Stimulated activated CD4-positive, alpha-beta T cell treated with anti-CD3 and anti-CD28 coated beads, Interleukin-12 subunit alpha, Interleukin-12 subunit beta, amount 100 ng/mL, for 24 hours (primary cell): ENCODE measurements at places on chromosomes 4 and X.

DNA sequence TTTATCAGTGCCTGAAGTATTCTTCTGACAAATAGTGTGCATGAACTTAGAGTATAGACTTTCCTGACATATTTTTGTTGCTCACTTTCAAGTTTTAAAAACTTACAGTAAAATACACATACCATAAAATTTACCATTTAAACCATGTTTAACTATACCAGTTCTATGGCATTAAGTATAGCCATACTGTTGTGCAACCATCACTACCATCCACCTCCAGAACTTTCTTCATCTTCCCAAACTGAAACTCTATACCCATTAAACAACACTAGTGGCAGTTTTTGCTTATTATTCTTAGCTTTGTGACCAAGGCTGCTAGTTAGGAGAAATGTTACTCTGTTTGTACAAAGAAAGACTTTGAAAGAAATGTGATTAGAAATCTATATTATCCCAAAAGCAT, 25.8 kb downstream of the ATP7A start:
- DNase-seq = no peak

DNA sequence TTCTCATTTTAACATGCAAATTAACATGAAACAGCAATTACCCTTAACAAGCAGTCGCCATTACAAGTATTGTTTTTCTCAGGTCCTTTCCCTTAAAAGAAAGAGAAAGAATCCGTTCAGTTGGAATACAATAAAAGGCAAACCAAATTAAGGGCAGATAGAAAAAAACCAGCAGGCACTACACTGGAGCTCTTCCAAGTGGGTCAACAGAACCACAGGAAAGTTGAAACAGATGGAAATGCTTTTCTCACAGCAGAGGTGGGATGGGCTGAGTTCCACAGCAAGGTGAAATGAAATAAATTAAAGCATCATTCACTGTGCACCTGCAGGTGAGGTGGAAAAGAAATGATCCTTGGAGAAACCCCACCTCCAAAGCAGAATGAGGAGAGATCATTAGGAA, 102.6 kb downstream of the APBB2 start:
- DNase-seq = no peak

DNA sequence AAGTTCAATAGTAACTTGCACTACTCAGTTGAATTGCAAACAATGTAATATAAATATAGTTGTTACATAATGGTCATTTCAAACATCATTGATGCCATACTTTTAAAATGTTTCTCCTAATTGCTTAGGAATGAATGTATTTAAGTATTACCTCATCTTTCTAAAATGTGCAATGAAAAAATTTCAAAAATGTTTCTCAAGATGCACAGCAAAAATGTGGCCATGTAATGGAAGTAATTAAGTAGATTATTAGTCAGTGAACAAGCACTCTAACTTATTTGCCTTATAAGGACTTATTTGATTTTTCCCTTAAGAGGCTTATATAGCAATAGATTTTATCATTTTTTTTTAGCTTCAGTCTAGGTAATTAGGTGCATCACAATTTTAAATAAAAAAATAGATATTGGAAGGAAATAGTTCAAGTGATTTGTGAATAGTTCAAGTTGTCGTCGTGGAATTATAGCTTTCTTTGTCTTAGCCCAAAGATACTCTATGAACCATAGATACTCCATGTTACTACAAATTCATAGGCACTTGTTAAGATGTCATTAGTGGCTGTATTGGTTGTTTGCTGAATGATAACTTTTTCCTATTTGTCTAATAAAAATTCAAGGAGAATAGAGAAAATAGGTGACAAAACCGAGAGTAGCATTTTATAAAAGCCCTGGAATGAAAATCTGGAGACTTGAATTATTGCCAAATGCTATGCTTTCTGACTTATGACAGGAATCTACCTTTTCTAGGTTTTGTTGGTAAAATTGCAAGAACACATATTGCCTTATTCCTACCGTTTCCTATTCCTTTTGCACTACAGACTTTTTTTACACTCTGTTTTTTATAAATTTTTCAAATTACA, 118.5 kb downstream of the TLL1 start:
- DNase-seq = no peak

DNA sequence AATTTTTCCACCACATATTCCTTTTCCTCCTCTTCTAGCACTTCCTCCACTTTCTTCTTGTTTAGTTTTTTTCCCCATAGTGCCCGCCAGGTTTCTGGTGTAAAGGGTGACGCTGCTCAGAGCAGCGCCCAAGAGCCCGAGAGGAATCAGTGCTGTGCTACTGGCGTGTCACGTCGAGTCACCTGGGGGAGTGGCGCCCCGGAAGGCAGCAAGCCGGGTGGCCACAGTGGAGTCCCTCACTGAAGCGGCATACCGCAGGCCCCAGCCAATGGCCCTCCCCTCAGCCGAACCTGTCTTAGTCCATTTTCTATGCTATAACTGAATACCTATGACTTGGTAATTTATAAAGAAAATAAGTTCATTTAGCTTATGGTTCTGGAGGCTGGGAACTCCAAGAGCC, 51.5 kb downstream of the SPIN4 start:
- DNase-seq = no peak

- no peak for DNase-seq
These were observed 22.1 kb upstream of the CEP135 start for GRCh38 chr4:55926610-55927009.

GRCh38 chrX:8319359-8319758, 145.3 kb upstream of the VCX3B start:
- DNase-seq = no peak

DNA sequence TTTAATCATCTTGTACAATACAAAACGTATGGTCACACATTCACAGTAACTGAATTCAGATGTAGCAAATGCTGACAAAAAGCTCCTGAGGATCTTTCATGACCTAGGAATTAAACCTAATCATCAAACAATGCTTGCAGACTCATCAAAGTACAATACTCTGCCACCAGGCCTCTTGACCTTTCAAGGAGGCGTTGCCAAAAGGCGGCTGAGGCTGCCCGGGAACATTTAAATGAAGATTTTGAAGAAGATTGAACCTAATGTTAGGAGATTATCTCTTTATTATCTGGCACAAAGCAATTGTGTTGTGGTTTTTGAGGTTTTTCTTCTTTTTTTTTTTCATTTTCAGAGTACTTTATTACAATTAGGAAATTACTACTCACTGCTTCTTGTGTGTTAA, 340.5 kb downstream of the GALNTL6 start:
- no peak for DNase-seq

GRCh38 chr4:153750197-153750817, 9.5 kb downstream of the RNF175 start:
- peak; percentile 57 for DNase-seq

GRCh38 chr4:55218041-55218440, 92.6 kb upstream of the KDR start:
- DNase-seq = no peak

GRCh38 chr4:176436293-176436973, 116.7 kb downstream of the SPCS3 start:
- DNase-seq = no peak

DNA sequence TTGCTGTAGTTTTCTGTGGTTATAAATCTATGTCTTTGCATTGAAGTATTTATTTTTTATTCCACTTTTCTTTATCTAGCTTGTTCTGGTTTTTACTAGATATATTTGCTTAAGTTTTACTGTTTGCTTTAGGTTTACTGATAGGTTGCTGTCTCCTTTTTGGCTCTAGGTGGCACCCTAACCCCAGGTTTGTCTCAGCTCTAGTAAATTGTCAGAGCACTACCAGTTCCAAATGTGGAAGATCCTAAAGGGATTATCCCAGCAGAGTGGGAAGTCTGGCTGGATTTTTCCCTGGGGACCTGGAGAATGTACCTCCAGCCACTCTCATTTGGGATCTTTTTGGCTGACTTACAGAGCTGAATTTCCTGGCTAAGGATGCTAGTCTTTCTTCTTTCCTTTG, 106.1 kb downstream of the PBDC1 start:
- DNase-seq = peak; percentile 11

DNA sequence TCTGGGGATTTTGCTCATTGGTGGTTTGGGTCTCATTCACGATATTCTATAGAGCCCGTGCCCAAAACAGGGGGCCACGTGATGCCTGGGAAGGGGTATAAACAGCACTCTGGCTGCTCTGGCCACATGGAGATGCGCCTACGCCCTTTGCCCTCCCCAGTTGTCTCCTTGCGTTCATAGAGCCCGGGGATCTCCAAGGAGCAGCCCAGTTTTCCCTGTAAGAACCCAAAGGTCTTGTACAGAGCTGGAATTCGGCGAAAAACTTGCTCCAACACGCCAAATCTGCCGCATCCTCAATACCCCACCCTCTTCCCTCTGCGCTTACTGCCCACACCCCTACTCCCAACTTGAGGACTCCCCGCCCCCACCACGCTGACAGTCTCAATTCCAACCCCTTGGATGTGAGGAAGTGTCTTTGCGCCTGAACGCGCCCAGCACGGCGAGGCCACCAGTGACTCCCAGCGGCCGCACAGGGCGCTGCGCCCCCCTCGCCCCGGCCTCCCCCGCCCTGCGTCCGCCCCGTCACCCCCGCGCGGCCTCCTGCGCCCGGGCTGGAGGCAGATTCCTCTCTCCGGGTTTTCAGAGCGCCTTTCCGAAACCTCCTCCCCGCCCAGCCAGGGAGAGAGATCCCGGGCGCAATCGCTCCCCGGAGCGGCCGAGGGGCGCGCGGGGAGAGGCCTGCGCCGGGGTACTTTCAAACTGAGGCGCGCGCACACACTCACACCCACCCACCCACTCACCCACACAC, at the start of gene NHS:
NHS (plus strand) TSS at position 582 of the 748 bp plus-strand sequence. CDS start 558 bp downstream, outside the sequence.
- no peak for DNase-seq

DNA sequence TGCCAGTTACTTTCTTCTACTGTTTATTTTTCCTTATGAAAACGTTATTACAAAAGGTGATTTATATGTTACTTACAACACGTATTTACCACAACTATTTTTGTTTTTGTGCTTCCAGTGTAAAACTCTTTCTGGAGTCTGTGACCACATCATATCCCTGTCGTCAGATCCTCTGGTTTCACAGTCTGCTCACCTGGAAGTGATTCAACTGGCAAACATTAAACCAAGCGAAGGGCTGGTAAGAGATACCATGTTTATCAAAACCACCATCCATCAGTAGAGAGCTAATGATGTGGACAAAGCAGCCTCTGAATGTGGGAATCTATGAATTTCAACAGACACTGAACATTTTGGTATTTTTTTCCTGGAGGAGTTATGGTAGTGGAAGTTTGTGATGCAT, 116.1 kb downstream of the CNKSR2 start:
- no peak for DNase-seq

- DNase-seq = no peak
These were observed 756.7 kb upstream of the FAM241A start for GRCh38 chr4:111388561-111388960.

DNA sequence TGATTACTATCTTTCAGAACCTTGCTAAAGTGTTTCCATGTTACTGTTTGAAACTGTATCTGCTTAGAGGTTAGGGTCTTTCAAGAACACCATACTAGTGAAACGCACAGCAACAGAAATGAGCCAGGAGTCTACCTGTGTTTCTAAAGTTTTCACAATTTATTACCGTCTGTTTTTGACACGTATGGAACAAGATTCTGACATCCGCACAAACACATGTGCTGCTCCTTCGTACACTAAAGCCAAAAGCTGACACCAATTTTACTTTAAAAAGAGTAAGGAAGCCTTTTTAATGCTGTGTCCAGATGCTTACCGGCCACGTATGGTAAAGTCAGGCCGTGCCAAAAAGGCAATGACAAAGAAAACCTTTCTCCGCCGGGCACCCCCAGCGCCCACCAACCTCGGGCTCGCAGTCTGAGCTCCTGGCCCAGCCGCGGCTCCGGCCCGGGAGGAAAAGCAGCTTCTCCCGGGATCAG, 532 bp downstream of the RPS4X start:
- DNase-seq = no peak

DNA sequence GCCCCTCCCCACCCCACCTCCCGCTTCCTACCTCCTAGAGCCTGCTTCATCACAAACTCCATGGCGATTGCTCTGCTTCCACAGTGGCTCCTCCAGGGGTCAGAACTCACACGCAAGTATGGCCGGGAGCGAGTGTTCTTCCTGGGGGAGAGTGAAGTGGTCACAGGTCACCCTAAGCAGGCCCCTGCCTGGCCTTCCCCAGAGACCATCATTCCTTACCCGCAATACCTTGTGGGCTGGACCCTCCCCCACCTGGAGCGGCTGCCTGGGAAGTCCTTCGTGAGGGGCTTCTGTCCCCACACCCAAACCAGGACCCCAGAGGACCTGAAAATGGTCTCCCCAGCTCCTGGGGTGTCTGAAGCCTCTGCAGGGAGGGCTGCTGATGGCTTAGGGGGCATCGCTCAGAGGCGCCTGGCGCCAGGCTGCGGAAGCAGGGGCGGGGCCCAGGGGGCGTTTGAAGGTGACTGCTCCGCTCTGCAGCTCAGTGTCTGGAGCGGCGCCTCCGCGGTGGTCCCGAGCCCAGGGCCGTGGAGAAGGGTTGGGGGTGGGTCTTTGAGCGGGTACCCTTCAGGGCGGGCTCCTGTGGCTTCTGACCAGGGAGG, 1.4 kb downstream of the CPLX1 start:
- no peak for DNase-seq

- DNase-seq = no peak
These were observed 89.4 kb upstream of the TLL1 start for GRCh38 chr4:165783626-165784025.

- no peak for DNase-seq
These were observed 107.8 kb downstream of the GABRA3 start for GRCh38 chrX:152343306-152343705.
